ENCODE measurements at places on chromosomes 1 and 21. TPM values are rescaled to one million over a fixed set of nuclear protein-coding genes. Genes with fewer than 3 reads are reported as not detected.

FCRL5 gene
- total RNA-seq, result not detected

ESRRG gene
- 0.05 TPM for total RNA-seq

MTARC1 gene
- 10.9 TPM for total RNA-seq

FCRL4 gene
- not detected for total RNA-seq

FAM72D gene
- total RNA-seq, result 28.3 TPM

DNAH14 gene
- 106 TPM for total RNA-seq

FMO5 gene
- not detected for total RNA-seq

RPAP2 gene
- 31.0 TPM for total RNA-seq

CCDC24 gene
- 1.0 TPM for total RNA-seq
